Glomerular endothelial cell (primary cell): ENCODE measurements at places on chromosomes 5 and 9. TPM values are rescaled to one million over a fixed set of nuclear protein-coding genes. Genes with fewer than 3 reads are reported as not detected.

The ZNF608 gene
- 26.8 and 30.9 TPM in 2 replicates for total RNA-seq

The PCDHGA12 gene
- total RNA-seq: 10.5 and 23.0 TPM in 2 replicates

The CARD6 gene
- 16.6 and 24.4 TPM in 2 replicates for total RNA-seq

The CDX1 gene
- total RNA-seq: not detected in 2 replicates

The SHROOM1 gene
- total RNA-seq: 12.1 and 18.2 TPM in 2 replicates

The SLC45A2 gene
- total RNA-seq: not detected in 2 replicates

The SLCO6A1 gene
- total RNA-seq: not detected in 2 replicates

The IL5 gene
- total RNA-seq: not detected in 2 replicates

The TXNDC8 gene
- not detected in 2 replicates for total RNA-seq

The SMIM33 gene
- not detected in 2 replicates for total RNA-seq

The LECT2 gene
- not detected in 2 replicates for total RNA-seq

The PCDHA10 gene
- total RNA-seq: under 0.01 and 0.47 TPM in 2 replicates

The F12 gene
- total RNA-seq: 0.53 and 4.3 TPM in 2 replicates

The FCHO2 gene
- 16.7 and 19.6 TPM in 2 replicates for total RNA-seq

The IGFBPL1 gene
- total RNA-seq: 0.35 TPM in 1 of 2 replicates, not detected in the other

The CTXN3 gene
- not detected in 2 replicates for total RNA-seq

The FGFR4 gene
- 4.8 and 6.2 TPM in 2 replicates for total RNA-seq

The PCDH12 gene
- total RNA-seq: 42.8 and 67.3 TPM in 2 replicates

The SPAG8 gene
- 0.53 TPM in 1 of 2 replicates, not detected in the other for total RNA-seq

The CCDC171 gene
- total RNA-seq: 0.58 TPM in 2 replicates

The NMUR2 gene
- total RNA-seq: 0.87 TPM in 1 of 2 replicates, not detected in the other

The SLC27A4 gene
- total RNA-seq: 42.7 and 45.1 TPM in 2 replicates

The HACD4 gene
- 2.0 and 2.8 TPM in 2 replicates for total RNA-seq

The PROB1 gene
- total RNA-seq: 2.4 and 2.7 TPM in 2 replicates

The DOCK8 gene
- total RNA-seq: 1.2 and 12.5 TPM in 2 replicates

The PCDHB8 gene
- total RNA-seq: 0.34 and 0.88 TPM in 2 replicates

The SAXO1 gene
- total RNA-seq: not detected in 2 replicates

The GDNF gene
- total RNA-seq: 0.10 TPM in 1 of 2 replicates, not detected in the other

The DPM2 gene
- 19.7 and 28.6 TPM in 2 replicates for total RNA-seq

The MRPL50 gene
- total RNA-seq: 11.4 and 12.8 TPM in 2 replicates

The TNFAIP8 gene
- 15.3 TPM in 2 replicates for total RNA-seq

The SUB1 gene
- total RNA-seq: 206 and 228 TPM in 2 replicates

The DAB2 gene
- total RNA-seq: 164 and 242 TPM in 2 replicates

The SNCAIP gene
- 18.4 and 44.8 TPM in 2 replicates for total RNA-seq

The SIGMAR1 gene
- 105 and 134 TPM in 2 replicates for total RNA-seq

The SMIM32 gene
- not detected in 2 replicates for total RNA-seq

The S100Z gene
- total RNA-seq: not detected in 2 replicates
